ENCODE measurements at places on chromosomes 3 and 15.

DNA sequence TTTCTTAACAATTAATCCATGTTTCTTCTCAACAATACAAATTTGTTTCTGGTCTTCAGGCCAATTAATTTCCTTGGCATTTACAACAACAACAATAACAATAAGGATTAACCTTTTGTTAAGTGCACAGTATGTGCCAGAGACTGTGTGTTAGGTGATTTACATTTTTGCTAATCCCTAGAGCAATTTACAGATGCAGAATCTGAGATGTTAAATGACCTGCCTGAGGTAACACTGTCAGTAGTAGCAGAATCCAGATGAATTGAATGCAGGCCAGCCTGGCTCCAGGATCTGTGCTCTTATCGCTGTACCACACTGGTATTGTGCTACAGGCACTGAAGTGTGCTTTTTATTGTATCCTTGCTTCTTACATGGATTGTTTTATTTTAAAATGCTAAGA, 122.2 kb downstream of the MEIS2 start:
- no peak for DNase-seq

DNA sequence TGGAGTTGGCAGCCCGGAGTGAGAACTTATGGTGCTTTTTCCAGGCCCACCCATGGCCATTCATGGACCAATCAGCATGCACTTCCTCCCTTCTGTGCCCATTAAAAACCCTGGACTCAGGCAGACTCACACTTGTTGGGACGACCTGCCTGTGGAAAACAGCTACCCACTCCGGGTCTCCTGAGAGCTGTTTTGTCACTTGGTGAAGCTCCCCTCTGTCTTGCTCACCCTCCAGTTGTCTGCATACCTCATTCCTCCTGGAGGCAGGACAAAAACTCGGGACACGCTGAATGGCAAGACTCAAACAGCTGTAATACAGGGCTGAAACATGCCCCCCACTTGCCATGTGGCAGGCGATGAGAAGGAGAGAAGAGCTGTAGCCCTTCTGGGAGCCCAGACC, 35.2 kb downstream of the ROPN1B start:
- DNase-seq = no peak

- DNase-seq = no peak
These were observed 35.0 kb upstream of the TATDN2 start for GRCh38 chr3:10213156-10213792.

- DNase-seq = no peak
These were observed 1.5 kb downstream of the CHSY1 start for GRCh38 chr15:101250341-101250831.

- DNase-seq = peak; percentile 55
These were observed 10.3 kb downstream of the TM2D3 start for GRCh38 chr15:101641894-101642293.

GRCh38 chr3:104988496-104988895, 378.2 kb upstream of the ALCAM start:
- DNase-seq = no peak

GRCh38 chr3:108076564-108076963, 14.3 kb downstream of the CD47 start:
- no peak for DNase-seq

DNA sequence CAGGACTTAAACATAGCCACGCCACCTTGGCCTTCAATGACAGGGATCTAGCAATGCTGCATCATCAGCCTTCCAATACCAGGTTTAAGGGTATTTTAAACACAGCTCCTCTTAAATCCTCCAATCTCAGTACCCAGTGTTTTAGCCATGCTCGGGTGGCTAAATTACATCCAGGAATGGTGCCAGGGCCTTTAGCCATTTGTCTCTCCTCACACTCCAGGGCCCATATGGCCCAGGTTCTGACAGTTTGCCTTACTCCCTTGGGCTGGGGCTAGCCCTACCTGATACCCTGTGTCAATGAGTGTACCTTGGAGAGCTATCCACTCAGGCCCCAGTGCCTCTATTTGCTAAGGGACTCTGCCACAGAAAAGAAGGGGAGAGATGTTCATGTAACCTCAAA, 29.4 kb downstream of the ZNF589 start:
- DNase-seq = no peak

GRCh38 chr3:187878772-187879518, 133.7 kb upstream of the BCL6 start:
- DNase-seq = no peak

DNA sequence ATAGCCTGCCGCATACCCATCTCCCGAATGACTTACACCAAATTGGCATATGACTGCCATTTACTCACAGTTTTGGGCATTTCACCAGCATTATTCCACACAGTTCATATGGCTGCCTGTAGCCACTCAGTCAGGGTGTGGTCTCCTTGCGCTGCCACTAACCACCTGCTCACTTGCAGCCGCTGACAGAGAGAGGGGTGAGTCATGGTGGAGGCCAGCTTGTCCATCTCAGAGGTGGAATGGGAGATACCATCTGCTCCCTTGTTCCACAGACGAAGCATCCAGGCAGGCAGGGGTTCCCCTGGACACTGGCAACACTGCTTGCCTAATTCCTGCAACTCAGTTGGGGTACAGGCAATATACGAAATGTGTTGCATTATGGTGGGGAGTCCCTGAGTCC, 15.6 kb downstream of the CCRL2 start:
- no peak for DNase-seq

- no peak for DNase-seq
These were observed 134.6 kb downstream of the SLC25A26 start for GRCh38 chr3:66355394-66355793.

DNA sequence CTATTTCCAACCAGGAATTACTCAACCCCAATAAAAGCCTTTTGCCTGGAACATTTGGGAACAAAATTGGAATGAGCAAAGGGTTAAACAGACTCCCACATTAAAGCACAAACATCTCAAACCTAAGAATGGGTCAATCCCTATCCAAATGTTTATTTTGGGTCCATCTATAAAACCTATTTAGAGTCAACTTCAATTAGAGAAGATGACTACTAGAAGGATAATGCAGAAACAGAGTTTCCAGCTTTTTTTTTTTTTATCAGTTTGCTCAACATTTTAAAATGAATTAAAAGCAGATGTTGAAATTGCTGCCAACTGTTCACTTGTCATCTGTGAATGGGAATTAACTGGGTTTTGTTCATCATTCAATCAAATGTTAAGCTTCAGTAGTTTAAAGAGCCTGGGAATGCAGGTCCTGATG, 4.1 kb upstream of the TBC1D23 start:
- DNase-seq = peak; percentile 55

- DNase-seq = no peak
These were observed 42.1 kb upstream of the NSMCE3 start for GRCh38 chr15:29311696-29312095.

DNA sequence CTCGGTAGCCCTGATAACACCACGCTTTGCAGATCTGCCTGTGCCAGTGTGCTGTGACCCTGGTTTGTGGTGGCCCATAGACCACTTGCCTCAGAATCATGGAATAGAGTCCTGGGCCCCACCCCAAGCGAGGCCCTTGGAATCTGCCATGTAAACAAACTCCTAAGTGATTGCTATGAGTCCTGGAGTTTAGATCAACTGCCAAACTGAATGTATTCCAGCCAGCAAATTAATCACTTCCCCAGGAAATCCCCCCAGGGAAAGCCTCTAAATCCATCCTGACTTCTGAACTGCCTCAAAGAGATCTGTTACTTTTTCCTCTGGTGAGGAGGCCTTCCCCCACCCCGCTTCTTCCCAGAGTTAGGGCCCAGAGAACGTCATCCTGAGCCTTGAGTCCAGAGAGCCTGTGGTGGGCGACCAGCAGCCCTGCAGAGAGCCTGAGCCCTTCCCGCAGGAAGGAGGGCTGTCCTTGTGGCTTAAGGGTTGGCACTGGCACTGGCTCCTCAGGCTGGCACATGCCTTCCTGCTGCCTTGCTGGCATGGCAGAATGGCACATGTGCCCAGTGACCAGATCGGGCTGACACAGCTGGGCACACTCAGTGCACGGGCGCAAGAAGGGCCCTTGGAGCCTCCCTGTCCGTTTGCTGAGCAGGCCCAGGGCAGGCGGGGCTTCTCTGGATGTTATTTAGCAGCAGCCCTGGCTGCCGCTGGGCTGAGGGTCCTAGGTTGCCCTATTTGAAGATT, 50.6 kb upstream of the PLXNA1 start:
- DNase-seq = no peak

- DNase-seq = no peak
These were observed 107.2 kb upstream of the RASGRP1 start for GRCh38 chr15:38671675-38672254.

DNA sequence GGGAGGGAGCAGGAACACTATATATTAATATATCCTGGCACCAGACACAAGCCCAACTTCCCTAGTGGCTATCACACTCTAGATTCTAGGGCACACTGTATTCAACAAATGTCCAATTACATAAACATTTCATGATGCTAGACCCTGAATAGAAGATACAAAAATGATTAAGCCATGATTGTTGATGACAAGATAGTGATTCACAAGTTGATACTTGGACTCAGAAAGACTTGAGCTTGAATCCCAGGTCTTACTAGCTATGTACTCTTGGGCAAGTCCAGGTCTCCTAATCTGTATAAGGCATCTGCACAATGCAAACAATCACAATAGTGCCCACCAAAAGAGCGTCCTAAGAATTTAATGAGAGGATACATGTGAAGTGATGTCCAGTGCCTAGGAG, 10.0 kb upstream of the SNTN start:
- DNase-seq = no peak

- no peak for DNase-seq
These were observed 89.4 kb downstream of the PDE8A start for GRCh38 chr15:85071061-85071460.

DNA sequence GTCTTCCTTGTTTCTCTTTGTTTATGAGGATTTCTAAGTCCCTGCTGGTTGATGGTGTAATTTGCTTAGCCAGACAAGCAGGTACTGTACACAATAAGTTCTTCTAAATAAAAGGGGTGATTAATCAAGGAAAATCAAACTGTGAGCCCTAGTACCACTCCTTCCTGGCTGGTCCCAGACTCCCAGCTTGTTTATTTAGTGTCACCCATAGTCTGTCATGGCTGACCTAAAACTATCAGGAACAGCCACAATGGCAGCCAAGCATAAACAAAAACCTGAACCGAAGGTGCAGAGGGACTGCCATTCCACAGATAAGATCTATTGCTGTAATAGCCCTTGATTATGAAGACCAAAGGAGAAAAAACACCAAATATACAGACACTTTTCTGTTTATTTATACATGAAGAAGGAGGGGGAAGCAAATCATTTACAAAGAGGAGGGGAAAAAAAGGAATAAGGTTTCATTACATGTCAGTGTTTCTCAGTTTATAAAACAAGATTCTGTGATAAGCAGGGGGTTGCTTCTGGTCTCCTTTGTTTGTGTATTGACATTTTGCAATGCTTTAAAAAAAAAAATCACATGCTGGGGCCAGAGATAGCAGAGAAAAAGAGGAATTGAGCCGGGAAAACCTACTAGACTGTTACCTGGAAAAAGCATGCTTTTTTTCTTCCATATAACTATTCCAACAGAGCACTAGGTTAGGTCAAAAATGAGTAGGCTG, 182.4 kb upstream of the DPH6 start:
- DNase-seq = no peak

- no peak for DNase-seq
These were observed 102.9 kb downstream of the ADCY5 start for GRCh38 chr3:123346021-123346420.

DNA sequence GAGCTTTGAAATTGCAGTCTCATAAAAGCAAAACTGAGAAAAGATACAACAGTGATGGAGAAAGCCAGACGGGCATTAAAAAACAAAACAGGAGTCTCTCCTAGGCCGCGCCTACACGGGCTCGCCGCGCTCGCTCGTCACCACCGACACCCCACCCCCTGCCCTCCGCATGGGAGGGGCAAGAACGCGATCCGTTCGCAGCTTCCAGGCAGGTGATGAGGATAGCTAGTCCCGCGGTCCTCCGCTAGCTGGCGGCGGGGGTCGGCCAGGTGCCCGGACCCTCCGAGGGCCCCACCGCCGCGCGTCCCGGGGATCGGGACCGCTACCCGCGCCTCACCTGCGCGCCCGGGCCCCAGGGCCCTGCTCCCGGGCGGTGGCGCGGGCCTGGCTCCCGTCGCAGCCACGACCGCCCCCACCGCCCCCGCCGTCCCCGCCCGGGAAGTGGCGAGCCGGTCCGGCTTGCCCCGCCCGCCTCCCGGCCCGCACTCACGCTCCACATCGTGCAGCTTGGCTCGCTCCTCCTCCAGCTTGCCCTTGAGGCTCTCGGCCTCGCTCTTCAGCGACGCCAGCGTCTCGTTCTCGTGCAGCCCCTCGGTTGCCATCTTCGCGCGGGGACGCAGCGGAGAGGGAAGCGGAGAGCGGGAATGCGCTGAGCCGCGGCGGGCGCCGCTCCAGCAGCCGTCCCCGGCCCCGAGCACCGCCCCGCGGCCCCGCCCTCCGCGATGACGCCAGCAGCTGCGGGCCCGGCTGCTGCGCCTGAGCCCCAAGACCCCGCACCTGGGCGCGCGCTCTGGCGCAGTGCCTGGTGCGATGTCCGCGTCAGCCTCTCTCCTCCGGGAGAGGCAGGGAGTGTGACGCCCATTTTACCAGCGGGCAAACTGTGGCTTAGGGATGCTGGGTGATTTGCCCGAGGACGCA, 11.7 kb downstream of the GNB5 start:
- no peak for DNase-seq

DNA sequence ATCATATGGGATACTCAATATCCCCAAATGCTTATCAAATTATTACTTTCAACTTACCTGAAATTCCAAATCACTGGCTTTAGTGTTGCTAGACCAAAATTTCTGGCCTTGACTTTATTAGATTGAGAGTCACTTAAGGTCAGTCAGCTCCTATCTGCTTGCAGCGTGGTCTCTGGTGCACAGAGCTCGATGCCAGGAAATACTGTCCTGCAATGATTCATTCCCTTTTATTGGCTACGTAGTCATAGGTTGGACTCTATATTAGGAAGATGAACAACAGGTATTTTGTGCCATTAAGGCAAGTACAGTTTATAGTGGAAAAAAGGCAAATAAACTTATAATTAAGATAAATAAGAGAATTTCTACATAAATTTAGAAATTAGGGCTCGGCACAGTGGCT, 378.6 kb upstream of the MCTP2 start:
- no peak for DNase-seq

GRCh38 chr3:107927361-107928083, 163.3 kb downstream of the CD47 start:
- no peak for DNase-seq

DNA sequence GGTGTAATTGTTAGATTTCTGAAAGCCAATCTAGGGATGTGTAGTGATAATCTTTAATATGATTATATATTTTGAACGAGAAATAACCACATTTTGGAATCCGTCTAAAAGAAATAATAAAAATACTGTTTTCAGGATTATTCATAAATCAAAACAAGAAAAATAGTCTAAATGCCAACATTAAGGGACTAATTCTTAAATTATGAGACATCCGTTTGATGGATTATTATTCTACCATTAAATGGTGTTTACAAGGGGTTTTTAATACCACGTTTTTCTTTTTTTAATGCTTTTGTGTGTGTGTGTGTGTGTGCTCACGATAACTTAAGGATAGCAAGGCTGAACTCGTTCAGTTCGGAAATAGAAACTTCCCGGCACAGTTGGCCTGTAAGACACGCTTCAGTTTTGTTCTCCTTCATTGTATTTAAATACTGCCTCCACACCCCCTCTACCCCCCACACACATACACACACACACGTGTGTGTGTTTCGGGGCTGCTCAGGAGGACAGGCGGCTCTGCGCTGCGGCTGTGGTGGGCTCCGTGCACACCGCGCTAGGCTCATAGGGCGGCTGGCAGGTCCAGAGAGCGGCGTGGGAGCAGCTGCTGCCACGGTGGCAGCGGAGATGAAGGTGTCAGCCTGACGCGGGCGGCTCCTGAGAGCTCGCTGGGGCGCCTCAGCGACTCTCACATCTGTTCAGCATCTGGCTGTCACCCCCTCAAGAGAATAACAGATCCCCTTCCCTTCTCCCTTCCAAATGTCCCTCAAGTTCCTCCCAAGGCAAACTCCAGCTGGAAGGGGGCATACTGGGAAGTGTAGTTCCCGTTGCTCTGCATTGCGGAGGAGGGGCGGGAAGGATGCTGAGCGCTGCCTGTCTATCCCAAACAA, 23.0 kb upstream of the ANP32A start:
- no peak for DNase-seq
